A549 treated with Hydrocortisone at 1 μM for 4 hours (cell line): ENCODE measurements at places on chromosomes 1 and 21. TPM values are rescaled to one million over a fixed set of nuclear protein-coding genes. Genes with fewer than 3 reads are reported as not detected.

SLC35F3 gene
- total RNA-seq = 4.3 to 5.3 TPM (median 4.6 TPM) in 5 replicates

NBPF6 gene
- total RNA-seq = not detected in 5 replicates

RGS8 gene
- total RNA-seq = not detected in 5 replicates

CRB1 gene
- total RNA-seq = not detected in 5 replicates

PTGFRN gene
- 12.5 to 15.7 TPM (median 13.2 TPM) in 5 replicates for total RNA-seq

L1TD1 gene
- total RNA-seq = not detected in 5 replicates

KCNE2 gene
- not detected in 5 replicates for total RNA-seq

S100B gene
- not detected in 5 replicates for total RNA-seq

RAB3B gene
- 4.8 to 10.0 TPM (median 5.7 TPM) in 5 replicates for total RNA-seq

PANK4 gene
- 8.3 to 11.8 TPM (median 10.3 TPM) in 5 replicates for total RNA-seq
